Left ventricle myocardium superior (tissue), 1 donor: ENCODE measurements at places on chromosomes 12 and 14.
A peak's percentile ranks its signal among the peaks of the same experiment; 100 is the strongest.

- no peak for DNase-seq
Observed at GRCh38 chr12:49491823-49492222, 47.0 kb upstream of the KCNH3 start.

GRCh38 chr12:121748571-121749265, 36.2 kb downstream of the TMEM120B start:
- DNase-seq: peak; percentile 40

DNA sequence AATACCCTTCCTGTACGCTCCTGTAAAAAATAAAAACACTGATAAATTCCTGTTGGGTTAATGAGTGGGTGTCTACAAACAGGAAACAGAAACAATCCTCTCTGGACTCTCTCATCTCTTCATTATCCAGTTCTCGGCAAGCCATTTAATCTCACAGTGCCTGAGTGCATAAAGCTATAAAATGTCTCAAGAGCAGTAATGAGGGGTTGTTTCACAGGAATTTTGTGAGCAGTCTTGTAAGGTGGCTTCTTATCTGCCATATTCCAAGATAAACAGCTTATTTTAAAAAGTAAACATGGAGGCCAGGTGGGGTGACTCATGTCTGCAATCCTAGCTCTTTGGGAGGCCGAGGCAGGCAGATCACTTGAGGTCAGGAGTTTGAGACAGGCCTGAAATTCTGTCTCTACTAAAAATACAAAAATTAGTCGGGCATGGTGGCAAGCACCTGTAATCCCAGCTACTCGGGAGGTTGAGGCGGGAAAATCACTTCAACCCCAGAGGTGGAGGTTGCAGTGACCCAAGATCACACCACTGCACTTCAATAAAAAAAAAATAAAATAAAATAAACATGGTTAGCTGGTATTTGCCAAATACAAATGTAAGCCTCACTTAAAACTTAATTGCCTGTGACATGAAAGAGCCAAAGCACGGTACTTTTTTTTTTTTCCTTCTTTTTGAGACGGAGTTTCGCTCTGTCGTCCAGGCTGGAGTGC, 54.0 kb downstream of the CLIP1 start:
- no peak for DNase-seq

- no peak for DNase-seq
Observed at GRCh38 chr14:29355331-29355730, 572.3 kb downstream of the PRKD1 start.

DNA sequence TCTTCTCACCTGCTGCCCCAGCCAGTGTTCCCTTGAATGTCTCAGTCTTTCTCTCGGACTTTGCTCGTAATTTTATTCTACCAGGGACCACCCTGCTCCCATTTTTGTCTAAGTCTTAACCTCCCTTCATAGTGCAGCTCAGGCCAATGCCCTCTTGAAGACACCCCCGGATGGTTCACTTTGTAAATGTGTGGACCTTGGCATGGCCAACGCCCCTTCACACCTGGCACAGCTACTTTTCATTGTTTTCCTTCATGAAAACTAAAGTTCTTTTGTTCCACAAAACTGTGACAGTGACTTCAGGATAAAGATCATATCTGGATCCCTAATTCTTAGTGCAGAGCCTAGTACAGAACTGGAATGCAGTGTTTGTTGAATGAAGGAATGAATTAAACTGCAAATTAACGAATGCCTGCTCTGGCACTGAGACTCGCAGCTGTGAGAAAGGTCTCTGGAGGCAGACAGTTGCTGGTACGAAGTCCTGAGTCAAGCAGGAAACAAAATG, 3.5 kb upstream of the RNASE4 start:
- no peak for DNase-seq

GRCh38 chr12:113235976-113236375, 14.7 kb downstream of the TPCN1 start:
- peak; percentile 52 for DNase-seq

DNA sequence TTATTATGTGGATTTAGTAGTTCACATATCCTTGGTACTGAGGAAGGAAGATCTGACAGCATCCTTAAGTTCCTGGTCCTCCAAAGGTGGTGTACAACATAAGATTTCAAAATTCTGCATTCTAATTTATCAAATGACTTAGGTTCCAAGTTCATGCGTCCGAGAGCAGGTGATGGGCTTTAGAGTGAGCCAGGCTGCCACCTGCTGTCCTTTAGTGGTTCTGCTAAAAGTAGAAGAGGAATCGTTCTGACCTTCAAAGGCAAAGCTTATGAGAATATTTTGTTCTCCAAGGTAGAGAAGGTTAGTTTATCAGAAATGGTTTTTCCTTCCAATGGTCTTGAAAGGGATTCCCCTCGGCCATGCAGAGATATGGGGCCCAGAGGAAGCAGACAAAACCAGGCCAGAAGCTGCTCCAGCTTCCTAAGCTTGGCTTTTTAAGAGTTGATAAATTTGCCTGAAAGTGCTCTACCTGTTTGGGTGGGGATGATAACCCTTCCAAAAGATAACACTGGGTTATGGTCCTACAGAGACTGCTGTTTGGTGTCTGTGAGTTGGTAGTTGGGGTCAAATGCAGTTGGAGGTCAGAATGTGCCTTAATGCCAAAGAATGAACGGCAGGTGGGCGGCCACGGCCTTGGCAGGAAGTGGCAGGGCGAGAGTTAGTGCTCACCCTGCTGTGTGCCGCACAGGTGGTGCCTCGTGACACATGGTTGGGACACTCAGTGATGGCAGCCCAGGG, 29.1 kb upstream of the LRTM2 start:
- DNase-seq: peak; percentile 68

- DNase-seq: no peak
Observed at GRCh38 chr14:95513291-95513690, 3.2 kb downstream of the SYNE3 start.

DNA sequence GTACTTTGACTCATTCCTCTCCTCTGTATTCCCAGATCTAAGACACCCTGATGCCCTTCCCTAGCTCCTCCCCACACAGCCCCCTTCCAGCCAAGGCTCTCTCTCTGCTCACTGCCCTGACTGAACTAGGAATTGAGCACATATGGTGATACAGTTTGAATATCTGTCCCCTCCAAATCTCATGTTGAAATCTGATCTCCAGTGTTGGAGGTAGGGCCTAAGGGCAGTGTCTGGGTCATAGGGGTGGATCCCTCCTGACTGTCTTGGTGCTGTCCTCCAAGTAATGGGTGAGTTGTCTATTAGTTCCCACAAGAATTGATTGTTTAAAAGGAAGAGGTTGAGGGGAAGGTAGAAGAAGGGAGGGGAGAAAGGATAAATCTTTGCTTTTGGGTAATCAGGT, 17.4 kb downstream of the CMKLR1 start:
- DNase-seq: no peak

- DNase-seq: no peak
Observed at GRCh38 chr14:99592933-99593753, 10.9 kb downstream of the CCDC85C start.

- DNase-seq: no peak
Observed at GRCh38 chr12:92089559-92089958, 56.1 kb downstream of the BTG1 start.

- no peak for DNase-seq
Observed at GRCh38 chr12:94575024-94575423, 75.3 kb downstream of the TMCC3 start.

- peak; percentile 32 for DNase-seq
Observed at GRCh38 chr14:104370256-104370870, 209.2 kb upstream of the C14orf180 start.

GRCh38 chr14:105859717-105860614, 333.6 kb downstream of the TMEM121 start:
- DNase-seq: peak; percentile 23

GRCh38 chr14:104086661-104087461, 1.4 kb downstream of the ASPG start:
- DNase-seq: peak; percentile 63

DNA sequence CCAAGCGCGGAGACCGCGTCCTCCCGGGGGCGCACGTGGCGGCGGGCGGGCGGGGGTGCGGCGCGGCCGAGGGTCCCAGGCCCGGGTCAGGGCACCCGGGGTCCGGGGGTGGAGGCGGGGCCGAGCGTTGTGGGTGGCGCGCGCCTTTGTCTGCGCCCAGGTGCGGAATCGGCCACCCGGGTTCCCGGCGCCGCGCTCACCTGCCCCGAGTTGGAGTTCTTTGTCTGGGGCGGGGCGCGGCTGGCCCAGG, 50.1 kb downstream of the LRCOL1 start:
- DNase-seq: no peak

DNA sequence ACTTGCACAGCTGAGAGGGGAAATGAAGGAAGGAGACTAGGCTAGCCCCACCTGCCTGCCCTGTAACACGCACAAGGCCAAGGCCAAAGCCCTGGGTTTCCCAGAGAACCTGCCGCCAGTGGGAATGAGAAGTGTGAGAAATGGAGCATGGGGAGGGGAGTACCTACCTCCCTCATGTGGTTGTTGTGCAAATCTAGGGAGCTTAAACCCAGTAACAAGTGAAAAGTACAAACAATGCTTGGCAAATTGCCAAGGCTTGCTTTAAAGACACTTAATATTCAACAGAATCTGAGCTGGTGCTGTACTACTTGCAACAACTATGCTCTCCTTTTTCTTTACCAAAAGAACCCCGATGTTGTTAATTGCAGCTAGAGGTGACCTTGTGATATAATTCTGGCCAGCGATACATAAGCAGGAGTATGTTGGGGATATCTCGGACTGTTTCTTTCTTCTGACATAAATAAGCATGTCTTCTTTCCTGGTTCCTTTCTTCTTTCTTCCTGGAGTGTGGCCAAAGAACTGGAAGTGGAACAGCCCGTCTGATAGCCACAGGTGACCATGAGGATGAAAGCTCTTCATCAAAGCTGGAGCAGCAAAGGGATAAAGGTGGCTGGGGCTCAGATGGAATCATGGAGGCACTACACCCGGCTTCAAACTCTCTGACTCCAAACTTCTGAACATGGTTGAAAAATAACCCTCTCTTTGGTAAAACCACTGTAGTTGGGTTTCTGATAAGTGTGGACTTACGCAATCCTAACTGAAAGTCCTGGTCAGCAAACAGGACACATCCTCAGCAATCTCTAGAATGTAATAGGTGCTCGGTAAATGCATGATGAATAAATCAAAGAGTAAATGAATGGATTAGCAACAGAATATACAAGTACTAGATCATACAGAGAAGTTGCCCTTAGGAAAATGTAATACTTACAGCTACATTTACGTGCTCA, 207.9 kb downstream of the NUAK1 start:
- no peak for DNase-seq

- no peak for DNase-seq
Observed at GRCh38 chr12:89838833-89839232, 130.2 kb upstream of the ATP2B1 start.

GRCh38 chr12:4202487-4202886, 71.1 kb upstream of the CCND2 start:
- no peak for DNase-seq

DNA sequence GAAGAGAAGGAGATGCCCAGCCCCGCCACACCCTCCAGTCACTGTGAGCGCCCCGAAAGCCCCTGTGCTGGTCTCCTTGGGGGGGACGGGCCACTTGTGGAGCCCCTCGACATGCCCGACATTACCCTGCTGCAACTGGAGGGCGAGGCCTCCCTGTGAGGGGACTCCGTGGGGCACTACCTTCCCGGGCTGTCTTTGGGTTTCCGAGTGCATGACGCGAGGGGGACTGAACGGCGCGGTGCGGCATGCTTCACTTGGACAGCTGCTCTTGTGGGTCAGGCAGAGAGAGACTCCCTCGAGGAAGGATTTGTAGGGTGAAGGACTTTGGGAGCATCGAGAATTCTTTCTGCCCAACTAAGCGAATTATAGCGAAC, 1.1 kb downstream of the CCDC184 start:
- no peak for DNase-seq

GRCh38 chr12:3281588-3282383, 204.6 kb downstream of the TSPAN9 start:
- DNase-seq: peak; percentile 49
